ENCODE measurements at places on chromosomes 1 and 21. TPM values are rescaled to one million over a fixed set of nuclear protein-coding genes. Genes with fewer than 3 reads are reported as not detected.

Gene CPLANE2
- total RNA-seq: 5.1 TPM

Gene FABP3
- total RNA-seq: not detected

Gene PROK1
- total RNA-seq: not detected

Gene UBQLN4
- 18.3 TPM for total RNA-seq

Gene FCGR2B
- not detected for total RNA-seq

Gene MPZ
- 0.21 TPM for total RNA-seq

Gene S100A9
- 949 TPM for total RNA-seq

Gene NDC1
- 24.7 TPM for total RNA-seq

Gene LCE1A
- total RNA-seq: not detected

Gene C1QC
- not detected for total RNA-seq

Gene C1QB
- not detected for total RNA-seq

Gene GBP7
- not detected for total RNA-seq

Gene OVAAL
- total RNA-seq: not detected

Gene HOOK1
- 9.2 TPM for total RNA-seq

Gene A3GALT2
- not detected for total RNA-seq

Gene SLC5A9
- 0.24 TPM for total RNA-seq

Gene ABCA4
- total RNA-seq: 0.72 TPM

Gene PLPPR4
- total RNA-seq: not detected

Gene TRAF3IP3
- not detected for total RNA-seq

Gene TBX15
- not detected for total RNA-seq

Gene ALX3
- total RNA-seq: not detected

Gene RBM11
- 1.3 TPM for total RNA-seq

Gene MIXL1
- total RNA-seq: not detected

Gene LRRC53
- not detected for total RNA-seq

Gene PLA2G2C
- total RNA-seq: not detected

Gene GART
- 108 TPM for total RNA-seq

Gene RNU1-3
- total RNA-seq: under 0.01 TPM

Gene CD53
- total RNA-seq: not detected

Gene CD5L
- total RNA-seq: not detected

Gene AVPR1B
- not detected for total RNA-seq

Gene OLIG2
- total RNA-seq: not detected

Gene HLX
- not detected for total RNA-seq

Gene PTCH2
- total RNA-seq: not detected

Gene SH2D5
- 31.5 TPM for total RNA-seq

Gene LAMTOR2
- total RNA-seq: 48.4 TPM

Gene KCNA3
- not detected for total RNA-seq

Gene DNM3
- 1.2 TPM for total RNA-seq

Gene PGLYRP4
- total RNA-seq: 1.9 TPM
